ENCODE measurements at places on chromosomes 5 and 9.

DNA sequence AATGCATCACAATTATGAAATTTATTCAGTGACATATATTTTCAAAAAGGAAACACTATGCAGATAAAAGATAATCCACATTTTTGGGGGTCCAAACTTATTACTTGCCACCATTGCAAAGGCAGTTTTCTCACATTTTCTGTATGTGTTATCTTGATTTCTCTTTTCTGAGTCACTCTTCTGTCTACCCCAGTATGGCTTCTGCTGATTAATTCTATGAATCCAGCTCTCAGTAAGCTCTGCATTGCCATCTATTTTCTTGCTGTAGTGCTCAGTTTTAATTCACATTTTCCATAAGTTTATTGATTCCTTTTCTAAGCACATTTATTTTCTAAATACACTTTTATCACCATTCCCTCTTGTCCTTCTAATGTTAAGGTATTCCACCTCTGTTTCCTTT lies 1.7 kb downstream of the IFNA10 start:
- no peak for DNase-seq

DNA sequence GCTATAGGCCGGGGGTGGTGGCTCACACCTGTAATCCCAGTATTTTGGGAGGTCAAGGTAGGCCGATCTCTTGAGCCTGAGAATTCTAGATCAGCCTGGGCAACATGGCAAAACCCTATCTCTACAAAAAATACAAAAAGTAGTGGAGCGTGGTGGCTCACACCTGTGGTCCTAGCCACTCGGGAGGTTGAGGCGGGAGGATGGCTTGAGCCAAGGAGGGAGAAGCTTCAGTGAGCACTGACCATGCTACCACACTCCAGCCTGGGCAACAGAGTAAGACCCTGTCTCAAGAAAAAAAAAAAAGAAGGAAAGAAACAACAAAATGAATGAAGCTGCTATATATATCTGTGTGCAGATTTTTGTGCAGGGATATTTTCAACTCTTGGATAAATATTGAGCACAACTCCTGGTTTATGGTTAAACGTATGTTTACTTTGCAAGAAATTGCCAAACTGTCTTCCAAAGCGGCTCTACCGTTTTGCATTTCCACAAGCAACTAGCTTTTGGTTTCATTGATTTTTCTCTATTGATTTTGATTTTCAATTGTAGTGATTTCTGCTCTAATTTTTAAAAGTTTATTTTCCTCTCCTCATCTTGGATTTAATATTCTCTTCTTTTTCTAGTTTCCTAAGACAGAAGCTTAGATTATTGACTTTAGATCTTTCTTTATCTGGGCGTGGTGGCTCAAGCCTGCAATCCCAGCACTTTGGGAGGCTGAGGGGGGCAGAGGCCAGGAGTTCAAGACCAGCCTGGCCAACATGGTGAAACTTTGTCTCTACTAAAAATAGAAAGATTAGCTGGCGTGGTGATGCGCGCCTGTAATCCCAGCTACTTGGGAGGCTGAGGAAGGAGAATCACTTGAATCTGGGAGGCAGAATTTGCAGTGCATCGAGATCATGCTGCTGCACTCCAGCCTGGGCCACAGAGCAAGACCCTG lies 49.2 kb downstream of the SPIN1 start:
- no peak for DNase-seq

DNA sequence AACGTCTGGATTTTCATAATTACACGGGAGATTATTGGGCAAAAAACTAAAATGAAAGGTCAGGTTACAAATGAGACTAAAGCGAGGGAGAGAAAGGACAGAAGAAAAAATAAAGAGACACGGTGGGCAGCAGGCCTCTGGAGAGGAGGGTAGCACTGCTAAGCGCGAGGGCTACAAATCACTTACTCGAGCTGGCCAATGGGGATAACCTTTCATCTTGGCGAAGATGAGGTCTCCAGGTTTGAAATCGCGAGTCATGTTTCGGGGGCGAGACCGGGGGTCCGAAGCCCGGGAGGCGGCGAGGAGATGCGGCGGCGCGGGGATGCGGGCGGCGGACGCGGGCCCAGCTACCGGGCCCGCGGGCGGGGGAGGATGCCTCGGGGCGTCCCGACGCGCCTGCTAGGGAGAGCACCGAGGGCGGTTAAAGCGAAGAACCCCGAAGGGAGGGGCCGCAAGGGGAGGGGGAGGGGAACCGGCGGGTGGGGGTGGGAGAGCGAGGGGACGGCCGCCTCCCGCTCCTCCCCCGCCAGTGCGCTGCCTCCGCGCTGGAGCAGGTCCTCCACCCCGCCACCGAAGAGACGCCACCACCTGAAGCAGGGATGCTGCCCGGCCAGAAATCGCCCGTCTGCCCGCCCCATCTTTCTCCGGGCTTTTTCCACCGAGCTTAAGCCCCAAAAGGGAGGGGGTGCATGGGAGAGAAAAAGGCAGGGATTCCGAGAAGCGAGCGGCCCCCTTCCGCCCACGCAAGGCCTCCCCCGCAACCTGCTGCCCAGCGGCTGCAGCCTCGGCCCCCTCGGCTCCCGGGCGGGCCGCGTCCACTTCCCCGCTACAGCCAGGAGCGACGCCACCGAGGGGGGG lies 610 bp downstream of the PSIP1 start:
- peak; percentile 73 for DNase-seq

GRCh38 chr9:81476813-81477490 lies 212.4 kb downstream of the TLE1 start:
- no peak for DNase-seq

DNA sequence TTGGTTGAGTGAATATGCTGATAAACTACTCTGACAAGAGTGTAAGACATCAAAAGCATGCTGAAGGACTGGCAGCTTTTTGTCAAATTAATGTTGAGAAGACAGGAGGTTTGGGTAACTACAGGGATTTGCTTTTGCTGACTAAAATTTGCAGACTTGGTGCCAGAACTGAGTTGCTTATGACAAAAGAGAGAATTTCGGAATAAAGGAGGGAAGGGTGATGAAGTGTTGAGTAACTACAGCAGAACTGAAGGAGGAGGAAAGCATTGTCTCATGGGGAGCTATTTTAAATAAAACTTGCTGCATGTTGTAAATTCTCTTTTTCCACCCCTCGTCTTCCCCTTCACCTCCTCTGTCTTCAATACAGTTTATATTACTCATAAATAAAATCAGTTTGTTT lies 296.1 kb downstream of the YTHDC2 start:
- DNase-seq, result no peak

DNA sequence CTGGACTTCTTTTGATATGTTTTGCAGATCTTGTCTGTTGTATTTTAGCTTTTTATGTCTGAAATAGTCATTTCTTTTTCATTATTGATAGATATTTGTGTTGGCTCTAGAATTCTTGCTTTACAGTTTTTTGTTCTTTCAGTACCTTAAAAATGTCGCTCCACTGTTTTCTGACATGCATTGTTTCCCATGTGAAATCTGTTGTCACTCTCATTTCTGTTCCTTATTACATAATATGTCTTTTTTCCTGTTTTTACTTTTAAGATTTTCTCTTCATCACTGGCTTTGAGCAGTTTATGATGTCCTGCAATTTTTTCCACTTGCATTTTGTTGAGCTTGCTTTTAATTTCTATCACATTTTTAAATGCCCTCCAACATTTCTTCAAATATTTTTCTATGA lies 270.4 kb upstream of the TARS1 start:
- DNase-seq, result no peak

- no peak for DNase-seq
Measured at GRCh38 chr9:33809506-33809905, 7.5 kb upstream of the UBE2R2 start.

- DNase-seq, result no peak
Measured at GRCh38 chr9:12980085-12980851, 205.4 kb downstream of the LURAP1L start.

GRCh38 chr5:78509884-78510769 lies 138.4 kb downstream of the LHFPL2 start:
- DNase-seq, result peak; percentile 66

GRCh38 chr5:120140501-120140900 lies 323.6 kb upstream of the PRR16 start:
- DNase-seq, result no peak

- no peak for DNase-seq
Measured at GRCh38 chr5:60387051-60387440, 312.9 kb downstream of the DEPDC1B start.

DNA sequence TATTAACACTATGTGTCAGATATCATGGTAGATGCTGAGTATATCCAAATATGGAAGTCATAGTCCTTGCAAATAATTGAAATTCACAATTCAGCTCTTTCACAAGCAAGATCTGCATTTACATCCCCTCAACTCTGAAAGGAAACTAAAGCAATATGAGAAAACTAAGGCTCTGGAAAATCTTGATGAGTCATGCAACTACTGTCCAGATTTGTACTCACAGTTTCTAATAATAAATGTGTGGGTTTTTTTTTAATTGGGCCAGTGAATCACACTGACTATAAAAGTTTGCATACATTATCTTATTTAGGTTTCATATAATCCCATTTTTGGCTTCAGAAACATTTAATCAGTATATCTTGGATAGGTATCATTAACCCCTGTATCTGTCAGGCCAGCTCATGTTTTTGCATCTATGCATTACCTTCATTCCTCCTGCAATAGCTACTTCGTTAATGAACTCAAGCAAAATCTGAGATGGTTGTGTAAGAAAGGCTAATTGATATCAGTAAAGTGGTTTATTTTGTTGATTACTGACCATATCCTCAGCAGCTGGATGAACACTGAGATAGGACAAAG lies 58.7 kb upstream of the PRR16 start:
- DNase-seq, result no peak

DNA sequence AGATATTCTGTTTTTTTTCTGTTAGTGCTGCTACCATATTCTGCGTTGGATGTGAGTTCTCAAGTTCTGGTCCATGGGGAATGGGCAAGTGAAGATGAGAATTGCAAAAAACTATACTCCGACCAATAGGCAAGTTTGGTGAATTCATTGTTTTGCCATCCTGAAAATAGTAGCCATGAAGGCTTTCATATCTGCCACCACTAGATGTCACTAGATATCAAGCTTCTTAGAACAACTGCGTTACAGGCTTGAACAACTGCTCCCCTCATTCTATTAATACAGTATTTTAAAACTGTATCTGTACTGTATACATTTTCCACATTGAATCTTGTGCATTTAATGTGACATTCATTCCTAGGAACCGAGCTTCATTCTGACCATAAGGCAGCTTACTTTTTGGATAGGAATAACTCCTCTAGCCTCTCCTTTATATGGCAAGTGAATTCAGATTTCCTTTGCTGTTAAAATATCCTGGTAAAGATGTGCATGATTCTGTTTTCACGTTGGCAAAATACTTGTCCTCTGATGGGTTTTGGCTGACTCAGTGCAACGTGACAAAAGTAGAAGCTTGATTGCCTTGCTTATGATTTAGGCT lies 163.6 kb downstream of the SREK1 start:
- DNase-seq, result peak; percentile 58

GRCh38 chr5:127849891-127850290 lies 146.7 kb downstream of the CCDC192 start:
- DNase-seq, result no peak

- DNase-seq, result no peak
Measured at GRCh38 chr5:123665822-123666371, 153.9 kb downstream of the CSNK1G3 start.

DNA sequence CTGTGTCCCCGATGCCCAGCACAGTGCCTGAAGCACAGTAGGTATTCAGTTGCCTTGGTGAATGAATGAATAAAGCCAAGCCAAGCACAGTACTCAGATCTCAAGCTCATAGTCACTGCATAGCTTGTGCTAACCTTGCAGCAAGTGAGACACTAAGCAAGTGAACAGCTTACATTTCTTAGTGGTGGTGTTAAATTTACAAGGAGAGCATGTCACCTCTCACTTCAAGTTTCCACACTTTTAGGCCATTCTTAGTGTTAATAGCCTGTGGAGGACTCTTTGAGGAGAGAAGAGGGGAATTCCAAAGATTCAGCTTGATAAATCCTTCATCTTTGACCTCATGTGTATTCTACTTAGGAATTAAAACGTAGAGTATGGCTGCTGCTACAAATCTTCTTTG lies 104.7 kb downstream of the C9orf152 start:
- no peak for DNase-seq

GRCh38 chr5:107304684-107305083 lies 366.1 kb downstream of the EFNA5 start:
- no peak for DNase-seq

GRCh38 chr5:34722183-34722582 lies 66.1 kb downstream of the RAI14 start:
- DNase-seq, result no peak

DNA sequence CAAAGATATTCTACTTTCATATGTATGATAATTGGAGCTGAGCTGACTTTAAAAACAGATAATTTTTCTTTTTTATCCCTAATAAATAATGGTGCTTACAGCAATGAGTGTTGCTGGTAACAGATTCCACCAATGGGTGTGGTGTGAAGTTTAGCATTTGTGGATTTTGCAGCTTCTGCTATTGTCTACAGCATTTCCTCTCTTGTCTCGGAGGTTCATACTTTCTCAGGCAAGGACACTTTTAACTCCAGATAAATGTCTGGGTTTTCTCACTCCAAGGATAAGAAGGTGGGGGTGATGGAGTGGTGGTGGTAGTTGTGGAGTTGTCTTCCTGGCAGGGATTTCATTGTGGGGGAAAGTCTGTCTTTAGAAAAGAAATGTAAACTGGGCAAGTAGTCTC lies 120.0 kb upstream of the CDKN2B start:
- no peak for DNase-seq

- DNase-seq, result no peak
Measured at GRCh38 chr5:122312591-122313406, 762 bp downstream of the SNCAIP start.

DNA sequence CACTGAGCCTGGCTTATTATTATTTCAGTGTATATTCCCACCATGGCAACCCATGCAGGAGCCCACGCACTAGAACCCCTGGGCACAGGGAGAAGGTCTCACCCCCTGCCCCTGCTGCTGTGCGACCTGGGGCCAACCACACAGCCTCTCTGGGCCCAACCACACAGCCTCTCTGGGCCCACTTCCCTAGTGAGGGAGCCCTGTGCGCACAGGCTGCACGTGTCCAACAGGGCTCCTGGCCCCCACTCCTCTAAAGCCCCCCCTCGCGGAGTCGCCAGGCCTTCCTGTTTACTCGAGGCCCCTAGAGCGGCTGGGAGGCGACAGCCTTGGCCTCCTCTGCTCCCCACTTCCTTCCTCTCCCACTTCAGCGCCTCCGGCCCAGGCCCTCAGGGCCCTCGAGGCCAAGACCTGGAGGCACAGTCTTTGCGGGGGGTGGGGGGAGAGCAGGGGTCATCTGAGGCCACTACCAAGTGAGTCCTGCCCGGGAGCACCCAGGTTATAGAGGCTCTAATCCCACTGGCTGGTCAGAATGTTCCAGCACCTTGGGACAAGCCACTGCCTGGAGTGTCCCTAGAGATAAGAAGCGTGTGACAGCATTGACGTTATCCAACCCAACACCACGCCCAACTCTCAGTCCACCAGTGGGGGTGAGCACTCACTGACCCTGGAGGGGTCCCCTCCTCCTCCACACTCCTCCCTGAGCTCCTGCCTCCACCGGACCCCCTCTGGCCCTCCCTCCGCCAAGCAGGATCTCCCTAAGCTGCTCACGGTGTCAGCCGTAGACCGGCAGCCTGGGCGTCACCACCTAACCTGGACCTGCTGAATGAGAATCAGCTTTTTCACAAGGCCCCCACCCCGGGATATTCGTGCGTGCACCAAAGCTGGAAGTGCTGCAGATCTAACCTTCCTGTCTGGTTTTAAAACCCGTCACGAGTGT lies 7.9 kb upstream of the ENG start:
- peak; percentile 69 for DNase-seq

- DNase-seq, result no peak
Measured at GRCh38 chr5:159105145-159106053, 5.7 kb upstream of the EBF1 start.

All from germinal center (tissue), 1 donor.